GDM1 (cell line): ENCODE measurements at places on chromosomes 6 and 20.

DNA sequence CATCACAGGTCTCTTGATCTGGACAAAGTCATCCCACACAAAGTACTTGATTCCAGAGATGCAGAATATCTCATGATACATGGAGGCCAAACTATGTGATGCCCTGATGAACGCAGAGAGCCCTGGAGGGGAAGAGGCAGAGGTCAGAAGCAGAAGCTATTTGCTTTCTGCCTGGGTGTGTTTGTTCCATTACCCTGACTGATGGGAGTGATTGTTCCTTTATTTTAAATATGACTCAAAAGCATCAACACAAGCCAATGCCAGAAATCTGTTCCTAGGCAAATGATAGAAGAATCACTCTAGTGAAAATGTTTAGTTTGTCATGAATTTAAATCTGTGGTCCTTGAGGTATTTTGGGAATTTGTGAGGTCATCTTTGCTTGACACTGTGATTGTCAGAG lies 54.7 kb upstream of the GGTLC1 start:
- DNase-seq = no peak

DNA sequence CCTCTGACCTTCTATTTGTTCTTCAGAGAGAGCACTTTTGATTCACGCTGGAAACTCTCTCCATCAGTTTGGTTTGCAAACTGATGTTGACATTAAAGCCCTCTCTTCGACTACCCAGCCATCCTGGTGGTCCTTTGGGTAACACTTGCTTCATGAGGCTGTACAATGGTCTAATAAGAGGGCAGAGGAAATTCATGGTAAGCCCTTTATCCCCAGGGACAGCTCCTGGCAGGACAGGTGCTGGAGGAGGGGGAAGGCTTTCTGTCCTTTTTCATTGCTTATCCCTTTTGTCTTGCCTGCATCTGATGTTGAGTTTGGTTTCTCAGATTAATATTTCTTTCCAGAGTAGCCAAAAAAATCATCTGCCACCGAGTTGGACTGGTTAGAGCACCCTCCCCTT lies 52.1 kb upstream of the CD93 start:
- DNase-seq = no peak

- DNase-seq = no peak
Observed at GRCh38 chr20:3927486-3928291, 38.5 kb downstream of the PANK2 start.

- DNase-seq = no peak
Observed at GRCh38 chr20:44199877-44200276, 10.7 kb downstream of the OSER1 start.

- DNase-seq = no peak
Observed at GRCh38 chr6:118974790-118975189, 39.8 kb upstream of the MCM9 start.

DNA sequence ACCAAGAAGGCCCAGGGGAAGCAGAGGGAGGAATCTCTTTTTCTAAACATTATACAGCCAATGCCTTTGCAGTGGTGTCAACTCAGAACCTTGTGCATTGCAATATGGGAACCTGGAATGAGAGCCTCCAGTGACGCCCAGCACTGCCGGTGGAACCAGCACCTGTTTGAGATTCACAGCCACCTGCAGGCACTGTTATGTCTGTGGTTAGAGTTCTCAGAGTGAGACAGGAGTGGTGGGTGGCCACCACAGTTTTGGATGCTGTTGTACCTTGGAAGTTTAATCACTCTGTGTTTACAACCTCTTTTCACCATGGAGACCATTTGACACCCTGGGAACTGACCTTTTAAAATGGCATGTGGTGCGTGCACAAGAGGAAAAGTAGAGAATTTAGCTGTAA lies 185.3 kb upstream of the KCNG1 start:
- DNase-seq = no peak

DNA sequence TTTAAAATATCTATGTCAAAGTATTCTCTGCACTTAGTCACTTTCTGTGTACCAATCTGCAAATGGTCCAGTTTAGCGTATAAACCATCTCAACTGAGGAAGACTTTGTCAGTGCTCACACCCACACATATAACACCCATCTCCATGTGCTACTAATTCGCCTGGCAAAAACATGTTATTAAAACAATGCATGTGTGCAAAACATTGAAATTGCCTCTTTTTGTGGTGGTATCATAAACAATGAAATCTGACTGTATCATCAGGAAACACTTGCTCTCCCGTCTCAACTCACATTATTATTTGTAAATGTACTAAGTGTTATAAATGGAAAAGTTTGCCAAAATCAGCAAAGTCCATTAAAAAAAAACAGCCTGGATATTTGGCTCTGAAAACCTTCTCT lies 105.9 kb upstream of the FOXC1 start:
- DNase-seq = no peak

DNA sequence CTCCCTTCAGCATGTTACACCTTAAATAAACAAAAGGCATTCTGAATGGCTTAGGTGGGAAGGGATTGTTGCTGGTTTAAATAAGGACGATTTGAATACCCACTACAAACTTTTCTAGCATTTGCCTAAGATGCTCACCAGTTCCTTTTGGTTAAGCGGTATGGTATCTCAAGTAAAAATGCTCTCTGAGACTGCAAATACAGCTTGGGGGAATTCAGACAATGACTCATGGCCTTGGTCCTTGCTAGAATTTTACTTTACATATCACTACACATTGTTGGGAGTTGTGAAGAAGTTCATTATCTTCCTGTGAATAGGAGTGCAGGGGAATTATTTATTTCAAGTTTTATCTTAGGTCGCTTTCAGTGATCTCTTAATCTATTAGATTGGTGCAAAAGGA lies 670.7 kb downstream of the UTRN start:
- DNase-seq = no peak

DNA sequence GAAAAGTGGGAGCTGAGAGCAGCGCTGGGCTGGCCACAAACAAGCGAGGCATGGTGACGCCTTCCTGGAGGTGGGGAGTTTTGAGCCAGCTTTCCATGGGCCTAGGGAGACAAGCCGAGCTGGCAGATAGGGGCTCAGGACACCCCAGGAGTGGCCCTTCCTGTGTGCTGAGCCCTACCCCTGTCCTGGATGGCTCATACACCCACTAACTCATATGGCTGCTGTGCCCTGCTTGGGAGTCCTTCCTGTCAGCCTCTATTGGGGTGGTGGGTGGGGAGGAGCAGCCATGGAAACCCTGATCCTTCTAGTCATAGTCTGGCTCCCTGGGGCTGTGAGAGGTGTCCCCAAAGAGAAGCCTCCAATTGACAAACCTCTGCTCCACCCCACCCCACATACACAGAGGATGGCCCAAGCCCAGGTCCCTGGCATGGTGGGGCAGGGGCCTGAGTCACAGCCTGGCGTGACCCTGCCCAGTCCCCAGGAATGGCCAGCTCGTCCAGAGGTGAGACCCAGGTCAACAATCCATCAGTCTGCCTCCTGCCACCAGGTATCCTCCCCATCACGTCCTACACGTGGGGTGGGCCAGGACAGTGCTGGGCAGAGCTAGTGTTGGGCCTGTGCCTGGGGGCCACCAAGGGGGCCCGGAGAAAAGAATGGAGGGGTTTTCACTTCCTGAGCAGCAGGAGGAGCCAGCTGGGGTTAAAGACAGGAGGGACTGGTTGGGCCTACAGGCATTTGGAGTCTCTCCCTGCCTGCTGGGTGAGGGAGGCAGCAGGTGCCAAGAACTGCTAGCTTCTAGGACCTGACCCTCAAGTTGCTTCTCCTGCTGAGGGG lies 52.2 kb downstream of the MRPL14 start:
- DNase-seq = no peak

DNA sequence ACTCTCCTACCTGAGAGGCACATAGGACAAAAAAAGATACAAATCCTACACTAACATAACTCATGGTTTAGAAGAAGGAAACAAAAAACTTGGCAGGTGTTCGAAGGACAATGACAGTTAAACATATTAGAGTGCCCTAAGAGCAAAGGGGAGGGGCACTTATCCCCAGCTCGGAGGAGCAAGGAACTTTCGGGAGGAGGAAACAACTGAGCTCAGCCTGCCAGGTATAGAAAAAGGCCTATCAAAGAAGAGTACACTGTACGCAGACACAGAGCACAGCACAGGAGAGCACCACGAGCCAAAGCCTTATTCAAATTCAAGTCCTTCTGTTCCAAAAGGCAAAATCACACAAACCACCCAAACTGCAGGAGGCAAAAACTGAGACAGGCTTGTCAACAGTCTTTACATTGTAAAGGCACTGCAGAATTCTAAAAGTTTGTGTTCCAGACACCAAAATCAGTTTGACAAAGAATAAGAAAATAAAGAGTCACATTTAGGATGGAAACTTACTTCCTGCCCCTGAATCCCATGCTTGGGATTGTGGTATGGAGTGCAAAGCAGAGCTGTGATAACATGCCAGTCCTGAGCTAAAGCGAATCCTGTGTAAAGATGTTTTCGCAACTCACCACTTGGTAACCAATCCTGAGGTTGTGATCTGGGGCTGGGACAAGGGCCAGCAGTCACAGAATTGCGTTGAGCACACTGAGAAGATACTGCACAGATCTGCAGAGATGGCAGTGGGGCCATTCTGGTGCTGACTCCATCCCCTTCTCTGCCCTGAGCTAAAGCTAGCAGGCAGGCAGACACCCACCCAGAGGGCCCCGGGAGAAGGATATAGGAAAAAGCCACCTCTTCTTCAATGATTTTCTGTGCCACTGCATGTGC lies 108.6 kb downstream of the CHD6 start:
- no peak for DNase-seq

DNA sequence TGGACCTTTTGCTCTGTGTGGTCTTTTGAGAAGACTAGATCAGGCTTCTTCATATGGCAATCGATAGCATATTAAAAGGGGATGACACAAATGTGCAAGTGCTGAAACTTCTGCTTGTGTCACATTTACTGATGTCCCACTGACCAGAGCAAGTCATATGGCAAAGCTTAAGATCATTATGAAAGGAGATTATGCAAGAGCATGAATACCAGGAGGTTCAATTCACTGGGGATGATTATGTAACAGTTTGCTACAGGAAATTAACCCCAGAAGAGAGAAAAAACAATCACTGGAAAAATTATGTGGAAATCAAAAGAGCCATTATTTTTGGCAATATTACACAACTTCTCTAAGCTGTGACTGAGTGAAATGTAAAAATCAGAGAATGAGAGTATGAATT lies 13.7 kb upstream of the PRDM13 start:
- DNase-seq = no peak

- no peak for DNase-seq
Observed at GRCh38 chr6:138157986-138158638, 3.6 kb upstream of the ARFGEF3 start.

- no peak for DNase-seq
Observed at GRCh38 chr20:14826543-14827313, 489.3 kb upstream of the FLRT3 start.

GRCh38 chr6:329888-330691 lies 37.8 kb downstream of the DUSP22 start:
- DNase-seq = no peak

- DNase-seq = no peak
Observed at GRCh38 chr6:83314693-83315092, 116.2 kb downstream of the ME1 start.

DNA sequence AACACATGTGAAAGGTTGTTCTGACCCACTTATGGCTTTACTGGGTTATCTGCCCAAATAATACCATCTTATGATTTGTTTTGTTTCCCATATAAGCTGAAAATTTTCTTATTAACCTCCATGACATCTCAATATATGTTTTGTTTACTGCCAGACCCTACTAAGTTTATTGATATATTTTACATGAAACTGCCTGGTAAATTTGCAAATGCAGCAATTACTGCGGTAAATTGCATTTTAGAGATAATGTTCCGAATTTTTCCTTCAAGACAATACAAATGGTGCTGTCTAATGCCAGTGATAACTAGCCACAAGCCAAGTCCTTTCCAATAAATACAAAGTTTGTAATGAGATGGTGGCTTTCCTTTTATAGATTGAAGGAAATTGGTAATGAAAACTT lies 275.9 kb downstream of the SAMD5 start:
- DNase-seq = no peak

DNA sequence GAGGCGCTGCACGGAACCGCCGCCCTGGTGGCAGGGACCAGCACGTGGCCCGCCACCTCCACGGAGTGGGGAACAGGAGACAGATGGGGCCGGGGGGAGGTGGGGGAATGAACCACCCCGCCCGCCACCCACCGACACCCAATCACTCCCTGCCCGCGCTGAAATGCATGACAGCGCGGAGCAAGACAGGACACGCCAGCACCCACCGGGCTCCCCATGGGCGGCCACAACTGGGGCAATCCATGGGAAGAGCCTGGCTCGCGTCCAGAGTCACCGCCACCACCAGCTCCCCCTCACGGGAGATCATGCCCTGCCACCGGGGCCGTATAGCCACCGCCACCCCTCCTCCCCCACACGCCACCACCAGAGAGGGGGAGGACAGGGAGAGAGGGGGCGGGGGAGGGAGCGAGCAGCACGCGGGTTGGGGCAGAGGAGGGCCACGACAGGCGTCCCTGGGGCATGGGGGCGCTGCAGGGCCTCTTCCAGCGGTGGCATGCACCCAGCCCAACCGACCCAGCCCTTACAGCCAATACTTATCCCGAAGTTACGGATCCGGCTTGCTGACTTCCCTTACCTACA lies 744.3 kb upstream of the DEFB115 start:
- DNase-seq = no peak

DNA sequence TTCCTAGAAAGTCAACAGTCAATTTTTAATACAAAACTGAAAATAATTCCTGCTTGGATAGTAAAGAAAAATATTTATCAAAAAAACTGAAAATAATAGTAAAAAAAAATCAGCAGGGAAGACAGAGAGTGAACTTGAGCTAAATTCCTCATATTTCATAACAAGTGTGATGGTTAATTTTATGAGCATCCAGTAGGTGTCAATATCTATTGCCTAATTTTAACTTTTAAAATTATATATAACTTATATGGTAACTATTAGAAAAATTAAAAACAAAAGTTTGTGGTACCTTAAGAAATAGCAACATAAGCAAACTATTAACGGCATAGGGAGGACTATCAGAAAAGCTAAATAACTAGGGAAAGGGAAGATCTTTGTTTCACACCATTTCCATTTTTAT lies 2.1 kb downstream of the EPM2A start:
- DNase-seq = no peak

DNA sequence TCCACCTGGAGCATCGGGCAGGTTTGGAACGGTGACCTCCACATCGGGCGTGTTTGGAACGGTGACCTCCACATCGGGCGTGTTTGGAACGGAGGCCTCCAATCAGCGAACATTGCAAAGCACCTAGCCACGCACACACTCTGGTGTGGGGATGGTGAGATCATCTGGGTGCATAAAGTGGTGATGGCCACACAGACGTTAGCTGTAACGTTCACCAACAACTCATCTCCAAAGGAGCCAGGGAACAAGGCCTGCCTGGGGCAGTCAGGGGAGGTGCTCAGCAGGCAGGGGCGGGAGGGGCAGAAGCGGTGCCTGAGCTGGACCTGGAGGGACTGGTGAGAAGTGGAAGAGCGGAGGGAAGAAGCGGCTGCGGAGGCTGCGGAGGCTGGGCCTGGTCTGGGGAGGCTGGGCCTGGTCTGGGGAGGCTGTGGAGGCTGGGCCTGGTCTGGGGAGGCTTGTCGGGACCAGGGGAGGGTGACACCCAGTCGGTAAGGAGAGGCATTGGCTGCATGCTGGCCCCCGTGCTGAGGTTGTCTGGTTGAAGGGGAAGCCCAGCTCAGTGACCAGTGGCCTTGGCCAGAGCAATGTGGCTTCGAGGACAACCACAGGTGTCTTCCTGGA lies 89.9 kb downstream of the PSMB1 start:
- DNase-seq = no peak
